Aorta (tissue), 5 donors: ENCODE measurements at places on chromosomes 2 and 18. TPM values are rescaled to one million over a fixed set of nuclear protein-coding genes. Genes with fewer than 3 reads are reported as not detected.

DNA sequence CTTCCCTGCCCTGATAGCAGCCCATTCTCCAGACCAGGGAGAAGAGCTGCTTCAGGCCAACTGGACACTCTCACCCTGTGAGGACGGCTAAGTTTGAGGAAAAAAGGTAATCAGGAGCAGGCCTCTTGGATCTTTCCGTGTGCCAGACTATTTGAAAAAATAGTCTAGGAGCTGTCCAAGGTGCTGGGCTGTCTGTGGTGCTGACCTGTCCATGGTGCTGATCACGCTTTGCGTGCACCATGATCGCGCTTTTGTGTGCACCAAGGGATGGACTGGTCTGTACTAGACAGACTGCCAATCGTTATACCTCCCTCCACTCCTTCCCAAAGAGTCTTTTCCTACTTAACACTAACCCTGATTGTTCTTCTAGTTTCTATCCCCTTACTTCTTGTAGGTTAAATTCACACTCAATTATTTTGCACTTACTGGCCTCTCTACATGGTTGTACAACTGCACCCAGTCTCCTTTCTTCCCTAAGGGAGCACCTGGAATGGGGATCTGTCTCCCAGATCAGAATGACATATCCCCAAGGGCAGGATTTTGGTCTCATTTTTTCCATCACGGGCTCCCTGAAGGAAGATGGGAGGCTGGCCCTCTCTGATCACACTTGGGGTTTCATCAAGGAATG lies 295.4 kb downstream of the CELF4 start:
- no peak for DNase-seq

The ADD2 gene
- total RNA-seq: 5.3 TPM

DNA sequence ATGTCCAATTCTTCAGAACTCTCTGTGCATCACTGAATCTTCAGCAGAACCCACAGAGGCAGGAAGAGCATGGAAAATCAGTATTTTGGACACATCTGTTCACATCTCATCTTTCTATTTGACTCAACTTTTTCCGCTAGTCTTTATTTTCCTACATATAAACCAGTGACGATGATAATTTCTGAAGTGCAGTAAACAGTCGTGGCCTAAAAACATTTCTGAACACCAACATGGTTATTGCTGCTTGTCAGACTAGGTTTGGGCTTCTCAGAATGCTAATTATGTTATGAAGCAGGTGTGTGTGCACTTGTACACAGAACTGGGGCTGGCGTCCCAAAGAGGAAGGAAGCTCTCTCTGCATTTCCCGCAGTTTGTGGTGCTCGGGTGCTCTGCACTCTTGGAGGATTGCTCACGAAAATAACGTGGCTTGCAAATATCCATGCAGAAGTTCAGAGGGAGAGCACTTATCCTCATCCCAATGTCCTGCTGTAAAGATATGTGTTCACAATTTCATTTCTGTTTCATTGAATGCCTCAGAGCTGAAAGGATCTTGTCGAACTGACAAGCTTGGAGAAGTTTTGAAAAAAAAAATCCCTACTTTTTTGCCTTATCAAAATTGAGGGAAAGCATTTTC lies 50.8 kb downstream of the EDAR start:
- DNase-seq: no peak

GRCh38 chr2:127763776-127764175 lies 47.2 kb downstream of the WDR33 start:
- no peak for DNase-seq

DNA sequence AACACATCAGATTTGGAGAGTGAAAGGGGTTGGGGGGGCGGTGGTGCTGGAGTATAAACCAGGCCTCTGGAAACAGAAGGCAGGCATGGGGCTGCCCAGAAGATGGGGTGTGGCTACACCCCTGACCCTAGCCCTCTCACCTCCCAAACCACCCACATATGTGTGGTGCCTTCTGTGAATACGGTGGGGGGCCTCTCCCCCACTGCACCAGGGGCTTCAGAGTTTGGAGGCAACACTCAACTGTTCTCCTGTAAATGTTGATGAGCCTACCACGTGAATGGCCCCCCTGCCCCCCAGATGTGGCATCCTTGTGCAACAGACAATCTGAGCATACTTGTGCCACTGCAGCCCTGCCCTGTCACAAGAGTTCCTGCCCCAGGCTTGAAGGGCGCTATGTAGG lies 19.5 kb downstream of the FBXO41 start:
- no peak for DNase-seq

DNA sequence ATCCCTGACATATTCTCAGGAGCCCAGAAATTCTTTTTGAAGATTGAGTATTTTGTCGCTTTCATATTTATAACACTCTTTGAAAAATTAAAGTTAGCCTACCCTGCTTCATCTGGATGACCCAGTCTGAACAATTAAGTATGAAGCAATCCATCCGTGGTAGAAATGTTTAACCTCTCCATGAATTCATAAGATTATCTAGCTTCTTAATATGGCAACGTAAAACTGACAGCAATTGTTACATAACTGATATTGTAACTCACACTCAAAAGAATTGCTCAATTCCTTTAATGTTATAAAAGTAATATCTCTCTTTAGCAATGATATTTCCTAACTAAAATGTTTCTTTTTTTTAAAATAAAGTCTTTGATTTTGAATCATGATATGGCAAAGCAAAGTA lies 7.2 kb upstream of the ABCA12 start:
- DNase-seq: no peak

The C2orf42 gene
- total RNA-seq: 12.4 TPM

The ALPP gene
- total RNA-seq: not detected

DNA sequence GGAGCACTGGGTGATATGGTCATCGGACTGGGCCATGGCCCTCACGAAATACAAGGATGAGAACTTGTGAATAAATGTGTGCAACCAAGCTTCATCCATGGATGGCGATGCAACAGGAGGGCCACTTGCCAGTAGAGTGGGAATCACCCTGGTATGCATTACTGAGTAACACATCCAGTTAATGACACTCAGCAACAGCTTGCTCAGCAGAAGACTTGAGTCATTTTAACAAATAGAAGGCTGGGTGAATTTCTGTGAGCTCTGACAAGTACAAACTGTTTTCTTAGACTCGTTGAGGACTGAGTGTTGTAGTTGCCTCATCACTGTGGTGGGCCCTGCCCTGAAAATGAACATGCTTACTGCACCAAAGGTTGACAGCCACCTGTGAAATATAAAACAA lies 221.6 kb downstream of the NCKAP5 start:
- DNase-seq: no peak

- peak; percentile 97 for DNase-seq
Measured at GRCh38 chr2:43226955-43227829, 786 bp upstream of the ZFP36L2 start.

The FMNL2 gene
- total RNA-seq: 53.2 TPM

The ZNF521 gene
- 26.4 TPM for total RNA-seq

The FAM228A gene
- 1.7 TPM for total RNA-seq

GRCh38 chr18:7616661-7617060 lies 49.5 kb downstream of the PTPRM start:
- DNase-seq: no peak

DNA sequence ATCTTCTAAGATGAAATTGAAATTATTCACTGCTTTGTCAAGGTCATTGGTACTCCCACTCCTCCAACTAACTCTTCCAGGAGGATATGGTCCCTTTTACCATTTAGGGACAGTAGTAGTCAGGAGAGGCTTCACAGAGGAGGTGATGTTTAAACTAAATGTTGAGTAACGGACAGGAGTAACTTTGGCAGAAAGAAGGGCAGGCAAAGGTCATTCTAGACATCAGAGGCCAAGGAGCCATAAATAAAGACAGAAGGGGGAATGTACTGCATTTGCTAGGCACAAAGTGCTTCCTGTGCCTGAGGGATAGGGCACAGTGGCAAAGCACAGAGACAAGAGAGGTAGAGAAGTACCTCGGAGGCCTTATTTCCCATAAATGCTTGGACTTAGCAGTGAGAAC lies 14.6 kb upstream of the ACMSD start:
- DNase-seq: no peak

The VIT gene
- total RNA-seq: 10.0 TPM

GRCh38 chr2:101036562-101036961 lies 34.5 kb downstream of the RPL31 start:
- no peak for DNase-seq

GRCh38 chr2:8539743-8540551 lies 141.9 kb upstream of the ID2 start:
- DNase-seq: peak; percentile 75

DNA sequence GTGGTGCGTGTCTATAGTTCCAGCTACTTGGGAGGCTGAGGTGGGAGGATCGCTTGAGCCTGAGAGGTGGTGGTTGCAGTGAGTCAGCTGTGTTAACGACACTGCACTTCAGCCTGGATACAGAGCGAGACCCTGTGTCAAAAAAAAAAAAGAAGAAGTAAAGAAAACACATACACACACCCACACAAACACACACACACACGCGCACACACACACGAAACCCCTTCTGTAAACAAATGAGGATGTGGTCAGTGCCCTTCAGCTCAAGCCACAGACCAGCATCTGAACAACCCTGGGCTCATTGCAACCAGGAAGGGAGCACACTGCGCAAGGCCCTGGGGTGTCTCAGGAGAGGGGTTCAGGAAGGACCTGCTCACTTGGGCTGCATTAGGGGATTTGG lies 47.9 kb upstream of the KCNF1 start:
- DNase-seq: no peak

DNA sequence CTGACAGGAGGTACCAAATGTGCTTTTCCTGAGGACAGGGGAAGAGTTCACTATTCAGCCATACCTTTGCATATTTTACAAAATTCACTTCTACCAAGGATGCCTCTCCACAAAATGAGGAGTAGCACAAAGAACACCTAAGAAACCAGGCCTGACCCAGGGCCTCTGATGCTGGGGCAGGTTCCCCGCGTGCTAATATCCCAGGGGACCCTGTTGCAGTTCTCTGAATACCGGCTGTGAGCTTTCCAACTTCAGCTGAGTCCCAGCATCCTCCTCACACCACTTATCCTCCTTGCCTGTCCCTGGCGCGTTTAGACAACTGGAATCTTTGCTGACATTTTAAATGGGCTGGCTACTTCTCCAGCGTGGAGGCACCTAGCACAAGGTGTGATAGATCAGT lies 142.3 kb downstream of the BCL2 start:
- DNase-seq: no peak

GRCh38 chr18:581096-581495 lies 916 bp downstream of the CETN1 start:
- no peak for DNase-seq

The LCT gene
- not detected for total RNA-seq

The WNT10A gene
- not detected for total RNA-seq

GRCh38 chr2:61177727-61178549 lies 15.9 kb downstream of the C2orf74 start:
- no peak for DNase-seq

DNA sequence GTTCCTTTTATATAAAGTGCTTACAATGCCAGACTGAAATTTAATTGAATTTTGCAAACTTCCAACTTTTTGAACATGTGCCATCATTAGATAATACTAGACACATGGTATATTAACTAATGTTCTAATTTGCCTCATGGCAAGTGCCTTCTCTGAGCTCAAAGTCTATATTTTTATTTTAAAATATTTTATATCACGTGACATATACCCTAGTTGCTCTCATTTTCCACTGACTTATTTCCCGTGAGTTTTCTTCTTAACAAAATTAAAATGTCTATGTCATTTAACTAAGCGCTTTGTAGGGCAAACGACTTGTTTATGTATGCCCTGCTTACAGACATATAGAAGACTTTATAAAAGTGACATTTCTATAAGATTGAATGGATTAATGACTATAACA lies 509.6 kb upstream of the SYT4 start:
- no peak for DNase-seq

The TXNL1 gene
- 49.6 TPM for total RNA-seq

DNA sequence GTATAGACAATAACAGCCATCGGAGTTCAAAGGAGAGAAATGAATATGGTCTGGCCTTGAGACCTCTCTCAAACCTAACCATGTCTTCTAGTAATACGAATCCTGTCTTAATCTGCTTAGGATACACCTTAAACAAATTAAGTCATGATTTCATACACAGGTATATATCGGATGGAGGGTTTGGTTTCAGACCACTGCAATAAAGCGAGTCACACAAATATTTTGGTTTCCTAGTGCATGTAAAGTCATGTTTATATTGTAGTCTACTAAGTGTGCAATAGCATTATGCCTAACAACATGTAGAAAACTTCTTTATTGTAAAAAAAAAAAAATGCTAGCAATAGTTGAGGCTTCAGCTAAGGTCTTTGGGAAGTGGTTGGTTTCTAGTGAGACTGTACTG lies 73.8 kb downstream of the EML6 start:
- no peak for DNase-seq

DNA sequence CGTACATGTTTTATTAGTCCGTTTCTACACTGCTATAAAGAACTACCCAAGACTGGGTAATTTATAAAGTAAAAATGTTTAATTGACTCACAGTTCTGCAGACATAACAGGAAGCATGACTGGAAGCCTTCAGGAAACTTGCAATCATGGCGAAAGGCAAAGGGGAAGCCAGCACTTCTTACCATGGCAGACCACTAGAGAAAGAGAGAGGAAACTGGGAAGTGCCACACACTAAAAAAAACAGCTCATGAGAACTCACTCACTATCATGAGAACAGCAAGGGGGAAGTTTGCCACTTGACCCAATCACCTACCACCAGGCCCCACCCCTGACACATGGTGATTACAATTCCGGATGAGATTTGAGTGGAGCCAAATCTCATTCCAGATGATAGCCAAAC lies 466.2 kb downstream of the IRS1 start:
- DNase-seq: no peak
